Activated naive CD4-positive, alpha-beta T cell treated with anti-CD3 and anti-CD28 coated beads, Interleukin-2, amount 50 U/mL, for 72 hours (primary cell): ENCODE measurements at places on chromosomes 12 and 14.

GRCh38 chr12:111444925-111445725 is 39.4 kb downstream of the SH2B3 start:
- peak; percentile 92 for DNase-seq

- no peak for DNase-seq
Measured at GRCh38 chr12:19131025-19131444, 1.5 kb downstream of the PLEKHA5 start.

DNA sequence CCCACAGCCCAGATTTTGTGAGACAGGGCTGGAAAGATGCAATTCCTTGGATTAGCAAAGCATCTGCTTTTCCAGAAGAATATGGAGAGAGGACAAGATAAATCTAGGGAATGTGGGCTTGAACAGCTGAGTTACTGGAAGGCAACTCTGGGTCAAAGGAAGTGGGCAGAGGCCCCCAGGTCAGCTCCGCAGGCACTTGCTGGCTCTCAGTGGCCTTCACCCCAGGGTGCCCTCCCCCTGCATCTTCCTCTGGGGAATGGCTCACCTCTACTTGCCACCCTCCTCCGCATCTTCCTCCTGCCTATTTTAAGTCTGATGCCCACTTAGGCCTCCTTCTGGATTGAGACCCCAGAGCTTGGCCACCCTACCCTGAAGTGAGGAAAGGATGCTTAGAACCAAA is 10.5 kb upstream of the PNMA1 start:
- no peak for DNase-seq

DNA sequence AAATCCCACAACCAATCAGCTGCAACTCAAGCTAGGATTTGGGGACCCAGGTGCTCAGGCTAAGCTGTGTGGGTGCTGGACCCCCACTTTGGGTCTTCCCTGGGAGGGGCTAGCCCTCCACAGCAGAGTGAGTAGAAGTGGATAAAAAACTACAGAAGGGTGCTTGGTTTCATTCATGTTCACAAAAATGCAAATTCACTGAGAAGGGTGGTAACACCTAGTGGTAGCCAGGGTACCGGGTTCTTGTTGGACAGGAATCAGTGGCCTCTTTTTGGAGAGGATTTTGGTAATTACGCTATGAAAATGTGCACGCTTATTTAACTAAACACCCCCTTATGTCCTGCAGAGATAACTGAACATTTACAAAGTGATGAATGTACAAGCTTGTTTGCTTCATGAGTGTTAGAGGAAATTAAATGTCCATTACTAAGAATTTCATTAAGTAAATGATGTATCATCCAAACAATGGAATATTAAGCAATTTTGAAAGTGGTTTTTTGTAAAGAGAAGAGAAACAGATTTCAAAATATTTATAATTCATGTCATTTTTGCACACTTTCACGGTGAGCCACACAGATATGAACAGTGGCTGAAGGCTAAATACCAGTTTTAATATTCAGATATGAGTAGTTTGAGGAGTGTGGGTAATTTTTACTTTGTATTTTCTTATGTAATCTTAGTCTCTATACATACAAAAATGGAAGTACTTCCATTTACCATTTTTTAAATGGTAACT is 78.3 kb downstream of the DDX51 start:
- no peak for DNase-seq

DNA sequence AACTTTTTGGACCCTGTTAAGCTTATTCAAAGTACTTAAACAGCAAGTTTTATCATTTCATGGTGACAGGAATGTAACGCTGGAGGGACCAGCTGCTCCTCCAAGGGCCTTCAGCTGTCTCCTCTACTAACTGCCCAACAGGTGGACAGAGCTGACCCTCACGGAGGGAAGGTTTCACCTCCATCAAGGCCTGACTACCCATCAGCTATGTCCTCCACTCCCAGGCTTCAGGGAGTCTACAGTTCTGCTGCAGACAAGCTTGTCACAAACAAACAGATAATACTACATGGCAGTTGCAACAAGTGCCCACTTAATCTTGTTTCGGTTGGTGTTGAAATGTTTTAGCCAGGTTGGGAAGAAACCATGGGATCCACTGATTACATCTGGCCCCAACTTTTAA is 175.1 kb downstream of the TTC7B start:
- no peak for DNase-seq

GRCh38 chr12:79932357-79932756 is 2.5 kb downstream of the PPP1R12A start:
- no peak for DNase-seq

DNA sequence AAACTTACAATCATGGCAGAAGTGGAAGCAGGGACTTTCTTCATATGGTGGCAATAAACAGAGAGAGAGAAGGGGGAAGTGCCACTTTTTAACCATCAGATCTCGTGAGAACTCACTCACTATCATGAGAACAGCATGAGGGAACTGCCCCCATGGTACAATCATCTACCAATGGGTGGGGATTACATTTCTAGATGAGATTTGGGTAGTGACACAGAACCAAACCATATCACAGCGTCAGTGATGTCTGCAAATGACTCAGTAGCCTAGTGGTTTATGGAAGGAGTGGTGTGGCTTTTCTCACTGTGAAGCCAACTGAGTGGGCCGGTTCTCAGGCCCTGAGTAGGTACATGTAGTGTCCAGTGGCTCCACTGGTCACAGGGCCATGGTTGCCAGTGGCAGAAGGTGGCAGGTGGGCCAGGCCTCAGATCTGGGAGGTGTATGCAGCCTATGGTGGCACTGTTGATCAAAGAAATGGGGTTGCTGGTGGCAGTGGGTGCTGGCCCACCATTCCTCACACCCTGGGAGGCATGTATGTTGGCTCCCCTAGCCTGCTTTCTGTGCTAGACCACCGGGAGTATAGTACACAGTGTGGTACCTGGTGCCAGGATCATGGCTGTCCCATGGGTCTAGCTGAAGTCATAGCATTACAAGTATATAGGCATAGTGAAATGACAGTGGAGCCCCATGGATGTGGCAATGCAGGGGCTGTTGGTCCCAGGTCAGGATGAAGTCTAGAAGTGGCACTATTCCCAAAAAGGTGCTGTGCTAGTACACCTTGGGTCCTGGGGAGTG is 191.9 kb downstream of the NUBPL start:
- DNase-seq = no peak

GRCh38 chr12:69001251-69001650 is 68.3 kb upstream of the CPM start:
- DNase-seq = no peak

- no peak for DNase-seq
Measured at GRCh38 chr14:102279688-102280348, 25.1 kb downstream of the MOK start.
